ENCODE measurements at places on chromosomes 2 and 18.

GRCh38 chr2:227366769-227367426, 12.2 kb downstream of the TM4SF20 start:
- no peak for DNase-seq

- peak; percentile 66 for DNase-seq
Measured at GRCh38 chr2:19955544-19956422, 34.1 kb downstream of the WDR35 start.

DNA sequence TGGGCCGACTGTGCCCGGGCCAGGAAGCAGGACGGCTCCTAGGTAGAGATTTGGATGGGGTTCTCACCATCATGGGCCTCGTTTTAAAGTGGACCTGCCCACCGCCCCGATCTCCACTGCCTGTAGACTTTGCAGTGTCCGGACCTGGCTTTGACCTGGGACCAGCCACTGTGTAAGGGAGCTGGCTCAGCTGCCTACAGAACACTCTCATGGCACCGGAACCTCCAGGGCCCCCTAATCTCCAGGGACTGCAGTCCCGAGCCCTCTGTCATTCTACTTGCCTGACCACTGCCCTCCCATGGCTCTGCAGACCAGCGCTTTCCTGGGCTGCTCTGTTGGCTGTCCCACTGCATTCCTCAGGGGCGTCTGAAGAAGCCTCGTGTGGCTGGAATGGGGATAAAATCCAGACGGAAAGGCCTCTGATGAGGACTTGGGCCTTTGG, 120.8 kb downstream of the GLI2 start:
- DNase-seq, result no peak

- DNase-seq, result peak; percentile 41
Measured at GRCh38 chr2:200703127-200703925, 108.4 kb upstream of the BZW1 start.

DNA sequence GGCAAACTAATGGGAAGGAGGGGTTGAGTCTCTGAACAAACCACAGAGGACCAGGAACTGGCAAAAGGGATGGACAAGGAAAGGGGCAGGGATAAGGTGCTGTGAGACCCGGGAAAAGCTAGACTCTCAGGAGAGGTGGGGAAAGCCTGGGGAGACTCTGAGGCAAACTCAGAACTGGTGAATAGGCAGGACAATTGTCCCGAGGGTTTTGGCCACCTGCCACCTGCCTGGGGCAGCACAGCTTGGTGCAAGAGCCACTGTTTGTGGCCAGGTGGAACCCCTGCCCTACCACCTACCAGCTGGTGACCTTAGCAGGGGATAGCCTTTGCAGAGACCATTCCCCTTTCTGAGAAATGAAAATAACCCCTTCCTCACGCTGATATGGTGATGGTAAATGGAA, 129.4 kb upstream of the ASB18 start:
- no peak for DNase-seq

DNA sequence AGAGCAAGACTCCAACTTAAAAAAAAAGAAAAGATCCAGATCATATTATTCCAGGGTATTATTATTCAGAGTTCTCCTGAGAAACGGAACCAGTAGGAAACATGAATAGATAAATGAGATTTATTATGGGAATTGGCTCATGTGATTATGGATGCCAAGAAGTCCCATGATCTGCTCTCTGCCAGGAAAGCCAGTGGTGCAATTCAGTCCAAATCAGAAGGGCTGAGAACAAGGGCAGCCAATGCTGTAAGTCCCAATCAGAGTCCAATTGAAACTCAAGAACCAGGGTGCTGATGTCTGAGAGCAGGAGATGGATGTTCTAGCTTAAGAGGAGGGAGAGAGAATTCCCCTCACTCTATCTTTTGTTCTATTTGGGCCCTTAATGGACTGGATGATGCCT, 7.8 kb downstream of the SCYGR2 start:
- no peak for DNase-seq
